ENCODE measurements at places on chromosomes 4 and X.
A peak's percentile ranks its signal among the peaks of the same experiment; 100 is the strongest.

GRCh38 chrX:22147214-22147613 lies 115.1 kb downstream of the PHEX start:
- no peak for DNase-seq

DNA sequence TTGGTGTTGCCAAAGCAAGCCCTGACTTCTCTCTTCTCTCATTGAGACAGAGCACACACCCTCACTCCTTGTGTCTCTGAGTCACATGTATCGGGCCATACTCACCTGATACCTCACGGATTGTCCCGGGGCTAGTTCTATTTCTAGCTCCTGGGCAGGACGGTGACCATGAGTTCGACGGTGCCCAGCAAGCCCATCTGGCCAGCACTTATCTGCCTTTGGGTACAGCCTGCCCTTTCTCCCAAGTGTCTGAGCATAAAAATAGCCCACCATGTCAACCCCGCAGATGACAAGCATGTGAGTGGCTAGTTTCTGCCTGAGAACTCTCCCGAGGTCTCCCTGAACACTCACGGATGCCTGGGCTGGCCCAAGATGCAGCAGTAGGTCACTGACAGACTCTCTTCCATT lies 158.5 kb downstream of the DHRSX start:
- no peak for DNase-seq

DNA sequence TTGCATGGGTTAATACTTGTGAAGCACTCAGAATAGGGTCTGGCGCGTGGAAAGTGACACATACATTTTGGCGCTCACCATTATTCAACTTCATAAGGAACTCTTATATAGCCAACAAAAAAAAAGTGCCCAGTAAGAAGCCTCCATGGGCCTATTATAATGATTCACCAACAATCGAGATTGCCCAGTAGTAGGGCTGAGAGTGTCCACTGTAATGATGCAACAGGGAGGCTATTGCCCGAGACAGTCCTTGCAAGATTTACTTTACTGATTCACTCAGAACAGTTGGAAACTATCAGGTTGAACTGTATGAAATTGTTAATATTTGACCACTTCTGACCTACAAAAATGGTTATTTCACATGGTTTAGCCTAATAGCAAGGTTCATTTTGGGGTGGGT lies 86.0 kb downstream of the PJA1 start:
- DNase-seq: no peak

- DNase-seq: peak; percentile 1
Measured at GRCh38 chrX:101999644-102000539, 68.1 kb upstream of the ZMAT1 start.

- DNase-seq: no peak
Measured at GRCh38 chr4:47017494-47017893, 13.9 kb upstream of the GABRB1 start.

- no peak for DNase-seq
Measured at GRCh38 chrX:40683245-40683644, 35.9 kb upstream of the CXorf38 start.

DNA sequence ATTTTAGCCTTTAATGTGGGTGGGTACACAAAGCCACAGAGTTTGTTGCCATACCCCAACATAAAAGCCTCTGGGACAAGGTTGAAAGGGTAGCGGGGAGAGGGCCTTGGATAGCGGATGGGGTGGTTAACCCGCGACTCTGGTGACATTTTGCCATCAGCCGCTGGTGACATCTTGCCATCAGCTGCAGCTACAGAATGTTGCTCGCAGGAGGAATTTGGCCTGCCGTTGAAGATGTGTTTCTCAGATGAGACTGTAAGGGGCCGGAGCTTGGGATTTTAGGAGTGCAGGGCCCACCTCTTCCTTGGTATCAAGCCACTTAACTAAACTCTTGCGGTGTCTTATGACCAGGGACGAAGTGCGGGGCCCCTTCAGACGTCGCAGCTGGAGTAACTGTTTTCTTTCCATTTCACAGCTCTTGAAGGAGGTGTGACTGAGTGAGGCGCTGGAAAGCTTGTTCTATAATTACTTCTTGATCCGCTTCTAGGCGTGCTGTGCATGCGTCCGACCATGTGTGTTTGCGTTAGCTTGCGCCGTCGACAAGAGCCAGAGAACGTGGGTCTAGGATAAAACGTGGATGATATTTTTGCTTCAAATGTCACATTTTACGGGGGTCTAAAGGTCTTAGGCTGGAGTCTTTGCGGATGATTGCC lies 820 bp upstream of the RASL11B start:
- no peak for DNase-seq

GRCh38 chr4:123050018-123050417 lies 127.6 kb upstream of the NUDT6 start:
- DNase-seq: no peak

GRCh38 chr4:48366611-48367010 lies 25.3 kb downstream of the SLAIN2 start:
- no peak for DNase-seq

DNA sequence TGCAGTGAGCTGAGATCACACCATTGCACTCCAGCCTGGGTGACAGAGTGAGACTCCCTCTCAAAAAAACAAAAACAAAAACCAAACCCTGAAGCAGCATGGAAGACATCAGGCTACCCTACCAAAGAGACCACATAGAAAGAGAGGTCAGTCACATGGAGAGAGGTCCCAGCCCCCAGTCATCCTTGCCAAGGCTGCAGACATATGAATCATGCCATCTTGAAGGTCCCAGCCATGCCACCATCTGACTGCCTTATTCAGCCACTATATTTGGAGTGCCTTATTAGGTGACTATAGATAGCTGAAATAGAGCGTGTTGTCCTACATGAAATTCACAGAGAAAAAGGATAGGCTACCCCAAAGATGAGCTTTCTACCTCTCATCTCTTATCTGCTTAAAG lies 48.2 kb downstream of the SPINK2 start:
- DNase-seq: no peak

DNA sequence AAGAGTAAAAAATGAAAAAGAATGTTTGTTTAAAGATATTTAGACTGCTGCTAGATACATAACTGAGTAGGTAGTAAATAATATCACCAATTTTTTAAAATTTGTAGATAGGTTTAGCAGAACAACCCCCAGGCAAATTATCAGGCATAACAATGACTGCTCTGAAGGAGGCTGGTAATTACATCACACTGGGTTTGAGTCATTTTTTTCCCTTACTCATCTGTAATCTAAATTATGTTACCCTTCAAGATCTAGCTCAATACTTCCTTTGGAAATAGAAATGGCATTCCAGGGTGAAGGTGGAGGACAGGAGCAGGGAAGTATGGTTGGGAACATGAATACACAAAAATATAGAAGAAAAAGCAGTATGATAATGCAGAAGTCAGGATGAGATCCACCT lies 431.6 kb upstream of the MAOA start:
- DNase-seq: no peak

DNA sequence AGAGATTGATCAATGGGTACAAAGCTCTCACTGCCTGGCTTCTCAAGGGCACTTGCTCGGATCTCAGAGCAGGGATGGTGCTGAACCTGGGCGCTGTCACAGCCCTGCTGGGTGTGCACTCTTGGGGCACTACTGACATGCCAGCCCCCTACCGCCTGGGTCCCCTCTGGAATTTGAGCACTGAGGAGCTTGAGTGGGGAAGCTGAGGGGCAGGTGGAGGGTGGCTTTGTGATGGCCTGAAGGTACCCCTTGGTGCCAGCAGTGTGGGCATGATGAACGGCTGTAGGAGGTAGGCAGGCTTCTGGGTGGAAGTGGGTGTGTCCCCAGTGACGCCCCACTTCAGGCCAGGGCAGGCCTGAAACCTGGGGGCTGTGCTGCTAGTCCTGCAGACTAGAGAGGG lies 379.1 kb upstream of the GRID2 start:
- no peak for DNase-seq

DNA sequence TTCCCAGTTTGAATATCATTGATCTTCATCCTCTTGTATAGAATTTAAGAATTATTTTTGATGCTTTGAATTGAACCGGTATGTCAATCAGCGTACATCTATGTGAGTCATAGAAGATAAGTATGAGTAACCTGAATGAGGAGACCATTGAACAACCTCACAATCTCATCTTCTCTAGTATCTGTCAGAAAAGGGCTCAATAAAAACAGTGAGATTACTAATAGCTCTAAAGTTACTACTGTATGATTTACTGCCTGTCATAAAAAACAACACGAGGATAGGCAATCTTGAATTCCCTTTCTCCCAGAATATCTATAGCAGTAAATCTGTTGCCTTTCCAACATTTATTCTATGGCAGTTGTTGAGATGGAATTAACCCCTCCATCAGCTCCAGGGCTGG lies 36.1 kb downstream of the PHOX2B start:
- DNase-seq: no peak

- DNase-seq: peak; percentile 88
Measured at GRCh38 chr4:74793757-74794381, 454 bp downstream of the BTC start.

- DNase-seq: no peak
Measured at GRCh38 chrX:47796433-47796906, 40.2 kb upstream of the ZNF81 start.

DNA sequence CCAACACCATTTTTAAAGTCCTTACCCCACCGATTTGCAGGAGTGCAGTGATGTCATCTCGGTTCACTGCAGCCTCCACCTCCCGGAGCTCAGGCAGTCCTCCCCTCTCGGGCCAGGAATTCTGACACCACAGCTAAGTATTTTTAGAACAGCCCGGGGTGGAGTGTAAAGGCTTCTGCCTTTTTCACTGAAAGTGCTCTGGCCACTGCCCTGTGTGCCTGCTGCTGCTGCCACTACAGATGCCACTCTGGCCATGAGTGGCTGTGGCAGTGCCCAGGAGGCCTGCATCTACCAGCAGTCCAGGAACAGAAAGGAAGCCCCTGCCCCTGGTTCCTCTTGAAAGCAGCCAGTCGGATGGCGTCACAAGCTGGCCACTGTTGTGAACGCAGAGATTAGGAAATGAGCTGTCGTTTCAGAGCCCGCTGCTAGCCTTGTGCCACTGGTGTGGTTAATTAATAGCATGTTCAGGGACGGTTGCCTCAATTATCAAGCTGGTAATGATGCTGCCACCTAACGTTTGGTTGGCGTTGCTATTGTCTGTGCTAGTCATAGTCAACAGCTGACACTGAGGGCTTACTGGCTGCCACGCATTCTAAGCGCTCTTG lies 23.6 kb upstream of the TBC1D14 start:
- DNase-seq: peak; percentile 67

DNA sequence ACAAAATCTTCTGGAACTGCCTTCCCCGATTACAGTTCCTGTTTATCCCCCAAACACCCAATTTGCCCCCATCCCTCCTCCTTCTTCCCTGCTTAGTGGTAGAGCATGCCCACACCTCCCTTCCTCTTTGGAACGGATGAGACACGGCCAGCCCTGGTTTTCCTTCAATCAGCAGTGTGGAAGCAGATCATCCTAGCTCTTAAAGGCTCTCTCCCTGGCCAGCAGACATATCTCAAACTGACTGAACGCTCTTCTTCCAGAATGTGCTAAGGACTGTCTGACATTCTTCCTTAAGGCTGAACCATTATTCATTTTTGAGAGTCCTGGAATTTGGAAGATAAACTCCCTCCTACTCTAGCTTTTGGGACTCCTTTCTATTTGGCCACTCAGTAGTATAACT lies 161.1 kb downstream of the TRIML1 start:
- no peak for DNase-seq

GRCh38 chr4:130403221-130403620 lies 1307.3 kb downstream of the C4orf33 start:
- no peak for DNase-seq

DNA sequence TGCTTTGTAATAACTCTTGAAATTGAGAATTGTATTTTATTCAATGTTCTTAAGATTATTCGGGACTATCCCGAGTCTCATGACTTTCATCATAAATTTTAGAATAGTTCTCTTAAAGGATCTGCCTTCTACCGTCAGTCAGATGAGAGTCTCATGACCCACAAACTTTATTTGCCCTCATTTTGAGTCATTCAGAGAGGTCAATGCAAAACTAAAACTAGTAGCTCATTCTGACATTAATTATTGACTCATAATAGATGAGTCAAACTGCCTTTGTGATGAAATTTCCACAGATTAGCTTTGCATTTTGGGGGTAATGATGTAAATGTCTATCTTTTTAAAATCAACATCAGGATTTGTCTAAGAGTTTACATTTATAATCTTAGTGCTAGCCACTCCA lies 1527.3 kb downstream of the TECRL start:
- DNase-seq: no peak

DNA sequence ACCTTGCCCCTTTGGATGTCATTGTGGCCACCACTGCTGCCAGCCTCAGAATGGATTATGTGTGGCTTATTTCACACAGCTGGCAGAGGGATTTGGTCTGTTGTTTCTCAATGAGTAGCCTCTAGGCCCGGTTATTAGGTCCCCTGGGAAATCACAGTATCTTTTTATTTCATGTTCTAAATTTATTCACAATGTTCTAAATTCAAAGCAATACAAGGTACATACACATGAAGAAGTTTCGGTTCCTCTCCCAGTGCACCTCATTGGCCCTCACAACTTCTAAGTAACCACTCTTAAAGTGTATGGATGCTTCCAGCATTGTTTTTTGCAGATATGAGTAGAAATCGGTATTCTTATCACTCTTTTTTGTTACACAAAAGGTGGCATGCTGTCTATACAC lies 262.7 kb downstream of the RCHY1 start:
- no peak for DNase-seq

- no peak for DNase-seq
Measured at GRCh38 chr4:146462251-146462650, 59.5 kb downstream of the SLC10A7 start.

DNA sequence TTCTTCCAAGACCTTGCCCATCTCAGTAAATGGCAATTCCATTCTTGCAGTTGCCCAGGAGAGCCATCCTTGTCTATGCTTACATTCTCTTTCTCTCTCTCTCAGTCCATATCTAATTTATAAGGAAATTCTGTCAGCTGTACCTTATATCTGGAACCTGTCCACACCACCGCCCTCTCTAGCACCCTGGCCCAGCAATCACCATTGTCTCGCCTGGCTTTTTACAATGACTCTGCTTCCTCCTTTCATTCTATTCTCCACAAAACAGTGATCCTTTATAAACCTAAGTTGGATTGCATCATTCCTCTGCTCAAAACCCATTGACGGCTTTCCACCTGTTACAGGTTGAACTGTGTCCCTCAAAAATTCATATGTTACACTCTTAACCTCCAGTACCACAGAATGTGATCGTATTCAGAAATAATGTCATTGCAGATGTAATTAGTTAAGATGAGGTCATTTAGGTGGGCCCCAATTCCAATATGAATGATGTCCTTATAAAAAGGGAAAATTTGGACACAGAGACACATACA lies 31.3 kb downstream of the APBB2 start:
- no peak for DNase-seq

DNA sequence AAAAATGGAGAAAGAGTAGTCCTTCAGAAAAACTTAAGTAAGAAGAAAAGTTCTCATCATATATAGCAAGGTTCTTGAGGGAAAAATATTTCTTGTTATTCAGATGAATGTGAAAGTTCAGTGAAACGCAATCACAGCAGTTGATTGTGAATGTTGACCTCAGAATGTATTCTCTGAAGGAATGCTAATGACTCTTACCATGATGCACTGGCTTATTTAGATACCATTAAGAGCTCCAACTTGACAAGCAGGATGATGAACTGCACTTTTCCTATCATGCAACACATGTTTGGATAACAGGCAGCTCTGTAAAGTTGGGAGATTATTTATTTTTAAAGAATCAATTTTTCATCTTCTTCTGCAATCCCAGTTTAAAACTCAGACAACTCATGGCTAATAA lies 115.5 kb upstream of the MYOZ2 start:
- DNase-seq: no peak
